ENCODE measurements at places on chromosomes 7 and 10.

- no peak for DNase-seq
Measured at GRCh38 chr10:3748484-3748883, 36.5 kb downstream of the KLF6 start.

DNA sequence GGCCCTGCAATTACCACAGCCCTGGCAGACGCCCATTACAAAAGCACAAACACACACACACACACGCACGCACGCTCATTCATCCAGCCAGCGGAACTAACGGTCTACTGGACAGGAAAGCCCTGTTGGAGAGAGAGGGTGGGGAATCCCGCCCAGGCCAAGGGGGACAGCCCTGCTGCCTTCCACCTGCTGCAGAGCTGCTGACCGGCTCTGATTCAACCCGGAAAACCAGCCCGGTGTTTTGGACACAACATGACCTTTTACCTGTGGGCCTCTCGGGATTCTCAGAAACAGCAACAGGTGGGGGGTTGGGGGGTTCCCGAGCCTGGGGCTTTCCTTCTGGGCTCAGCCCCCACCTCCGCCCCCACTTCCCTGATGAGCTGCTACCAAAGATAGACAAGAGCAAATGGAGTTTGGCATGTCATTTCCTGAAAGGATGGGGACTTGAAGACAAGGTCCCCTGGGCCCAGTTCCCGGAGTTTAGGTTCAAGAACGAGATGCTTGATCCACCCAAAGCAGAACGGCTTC lies 18.5 kb upstream of the SERPINE1 start:
- no peak for DNase-seq

DNA sequence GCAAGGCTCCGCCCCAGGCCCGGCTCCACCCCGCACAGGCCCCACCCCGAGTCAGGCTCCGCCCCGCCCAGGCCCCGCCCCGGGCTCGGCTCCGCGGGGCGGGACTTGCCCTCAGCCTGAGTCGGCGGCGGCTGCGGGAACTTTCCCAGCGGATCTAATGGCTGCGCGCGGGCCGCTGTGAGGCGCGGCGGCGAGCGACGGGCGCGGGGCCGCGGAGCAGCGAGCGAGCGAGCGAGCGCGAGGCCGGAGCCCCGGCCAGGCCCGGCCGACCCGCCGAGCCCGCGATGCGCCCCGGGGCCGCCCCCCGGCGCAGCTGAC lies at the start of gene INPP5A:
INPP5A (plus strand) TSS at position 104 of the 318 bp plus-strand sequence. CDS start 310 bp downstream, outside the sequence.
- no peak for DNase-seq

DNA sequence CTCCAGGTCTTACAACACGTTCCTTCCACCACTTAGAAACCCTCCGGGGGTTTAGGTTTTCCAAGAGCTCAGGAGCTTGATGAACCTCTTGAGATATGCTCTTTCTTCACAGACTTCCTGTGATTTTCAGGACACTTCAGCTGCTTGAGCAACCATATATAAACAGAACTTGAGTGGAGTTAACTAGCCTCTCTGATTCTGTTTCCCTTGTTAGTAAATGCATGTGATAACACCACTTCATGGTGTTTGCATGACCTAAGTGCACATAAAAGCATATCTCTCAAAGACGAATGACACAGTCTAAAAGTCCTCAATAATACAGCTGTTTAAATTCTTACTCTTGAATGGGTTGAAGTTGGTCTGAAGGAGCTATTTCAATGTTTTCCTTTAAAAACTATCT lies 9.9 kb downstream of the PRR15 start:
- no peak for DNase-seq

GRCh38 chr10:28120043-28120749 lies 121.3 kb upstream of the ODAD2 start:
- no peak for DNase-seq

GRCh38 chr7:13898957-13899670 lies 90.4 kb downstream of the ETV1 start:
- no peak for DNase-seq

DNA sequence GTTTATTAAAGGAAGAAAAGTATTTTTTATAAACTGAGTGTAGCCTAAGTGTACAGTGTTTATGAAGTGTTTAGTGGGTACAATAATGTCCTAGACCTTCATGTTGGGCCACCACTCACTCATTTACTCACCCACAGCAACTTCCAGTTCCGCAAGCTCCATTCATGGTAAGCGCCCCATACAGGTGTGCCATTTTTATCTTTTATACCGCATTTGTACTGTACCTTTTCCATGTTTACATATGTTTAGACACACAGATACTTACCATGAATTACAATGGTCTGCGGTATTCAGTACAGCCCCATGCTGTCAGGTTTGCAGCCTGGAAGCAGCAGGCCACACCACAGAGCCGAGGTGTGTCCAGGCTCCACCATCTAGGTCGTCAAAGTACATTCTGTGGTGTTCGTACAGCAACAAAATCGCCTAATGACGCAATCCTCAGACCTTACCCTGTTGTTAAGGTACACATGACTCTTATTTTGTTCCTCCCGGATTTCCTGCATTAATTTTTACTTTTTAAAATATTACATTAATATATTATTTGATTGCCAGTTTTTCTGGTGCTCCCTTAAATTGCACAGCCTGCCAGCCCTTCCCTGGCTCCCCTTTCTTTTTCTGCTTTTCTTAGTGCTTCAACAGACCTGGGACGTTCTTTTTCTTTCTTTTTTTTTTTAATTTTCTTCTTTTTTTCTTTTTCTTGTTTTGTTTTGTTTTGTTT lies 881 bp upstream of the SSBP1 start:
- no peak for DNase-seq

DNA sequence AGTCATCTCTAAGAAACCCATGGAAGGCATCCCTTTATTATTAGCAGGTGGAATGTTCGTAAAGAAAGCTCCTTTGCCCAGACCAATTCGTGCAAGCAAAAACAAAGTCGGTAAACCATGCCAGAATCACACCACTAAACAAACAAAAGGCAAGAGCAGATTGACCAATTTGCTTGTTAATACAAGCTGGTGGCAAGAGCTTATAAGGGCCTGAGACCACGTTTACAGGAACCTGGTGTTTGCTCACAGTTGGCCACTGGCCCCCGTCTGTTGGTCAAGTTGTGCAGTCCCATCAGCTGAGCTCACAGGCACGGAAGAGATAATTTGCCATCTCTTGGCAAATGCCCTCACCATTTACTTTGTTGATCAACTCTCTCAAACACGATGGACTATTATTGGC lies 342.2 kb upstream of the MKI67 start:
- DNase-seq, result no peak

- DNase-seq, result no peak
Measured at GRCh38 chr7:149245744-149246143, 6.3 kb downstream of the ZNF212 start.

GRCh38 chr7:50270531-50271018 lies 33.9 kb upstream of the IKZF1 start:
- no peak for DNase-seq

DNA sequence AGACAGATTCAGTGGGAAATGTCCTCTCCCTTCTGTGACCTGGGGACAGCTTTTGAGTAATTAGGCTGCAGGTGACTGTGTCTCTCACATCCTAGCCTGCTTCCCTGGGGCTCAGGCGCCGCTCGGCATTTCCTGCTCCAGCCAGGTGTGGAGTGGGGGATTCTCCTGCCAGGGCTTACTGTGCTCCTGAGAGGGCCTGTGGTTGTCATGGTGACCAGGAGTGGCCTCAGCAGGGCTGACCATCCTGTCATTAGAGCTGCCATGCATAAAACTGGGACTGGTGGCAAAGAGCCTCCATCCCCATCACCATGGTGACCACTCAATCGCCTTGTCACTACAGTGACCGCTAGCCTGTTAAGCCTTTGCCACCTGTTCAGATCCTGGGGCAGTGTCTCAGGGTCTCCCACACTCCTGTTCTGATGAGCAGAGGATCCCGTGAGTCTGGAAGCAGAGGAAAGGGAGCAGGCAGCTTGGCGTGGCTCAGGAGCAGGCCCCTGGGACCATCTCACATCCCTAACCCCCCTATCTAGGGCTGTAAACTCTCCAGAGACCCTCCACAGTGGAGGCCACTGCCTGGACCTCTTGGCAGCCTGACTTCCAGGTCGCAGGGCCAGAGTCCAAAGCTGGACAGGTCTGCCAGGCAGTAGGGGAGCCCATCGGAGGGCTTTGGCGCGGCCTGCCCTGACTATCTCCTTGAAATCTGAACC lies at the start of gene GCK:
GCK (minus strand) TSS at position 154 of the 707 bp plus-strand sequence. CDS start 486 bp downstream, outside the sequence.
- no peak for DNase-seq

GRCh38 chr10:129277841-129278240 lies 189.2 kb upstream of the MGMT start:
- DNase-seq, result no peak

- no peak for DNase-seq
Measured at GRCh38 chr10:29559996-29560395, 74.8 kb downstream of the SVIL start.

GRCh38 chr10:132397036-132397541 lies at the start of gene PWWP2B:
TSS of gene PWWP2B (plus strand) at chr10:132397200. CDS start at chr10:132397227, 27 bp downstream.
- peak; percentile 85 for DNase-seq

GRCh38 chr10:107790271-107790670 lies 625.8 kb upstream of the SORCS1 start:
- no peak for DNase-seq

- DNase-seq, result no peak
Measured at GRCh38 chr10:132066186-132066585, 440 bp downstream of the JAKMIP3 start.

DNA sequence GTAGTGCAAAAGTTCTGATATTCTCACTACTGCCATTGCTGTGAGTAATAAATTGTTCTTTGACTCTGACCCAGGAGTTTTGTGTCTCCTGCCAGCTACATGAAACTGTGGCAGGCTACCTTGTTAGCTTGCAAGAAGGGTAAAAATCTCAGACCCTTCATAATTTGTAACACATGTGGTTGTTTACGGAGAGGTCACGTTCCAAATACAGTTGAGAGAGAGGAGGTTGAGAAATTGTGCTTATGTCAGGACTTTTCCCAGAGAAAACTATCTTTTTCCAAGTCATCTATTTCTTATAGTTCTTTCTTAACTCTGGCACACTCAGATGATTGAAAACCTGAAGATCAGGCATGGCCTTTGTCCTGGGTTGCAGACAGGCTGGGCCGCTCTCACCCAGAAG lies 114.4 kb upstream of the SVIL start:
- no peak for DNase-seq

DNA sequence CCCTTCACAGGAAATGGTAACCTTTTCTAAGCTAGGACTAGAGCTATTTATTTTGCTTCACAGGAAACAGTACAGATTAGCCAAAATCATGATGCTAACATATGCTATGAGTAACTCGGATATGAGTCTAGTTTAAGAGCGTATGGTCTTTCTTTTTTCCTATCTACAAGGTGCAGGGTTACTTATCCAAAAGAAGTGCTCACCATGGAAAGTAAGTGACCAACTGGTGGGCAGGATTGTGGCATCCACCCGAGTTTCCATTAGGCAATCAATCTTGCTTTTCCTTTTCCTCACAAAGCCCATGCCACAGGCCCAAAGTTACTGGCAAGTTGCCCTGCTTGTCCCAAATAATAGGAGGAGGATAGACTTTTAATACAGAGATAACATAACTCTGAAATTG lies 765.1 kb upstream of the POM121L12 start:
- DNase-seq, result no peak

GRCh38 chr7:33273356-33273755 lies 144.0 kb downstream of the BBS9 start:
- no peak for DNase-seq

DNA sequence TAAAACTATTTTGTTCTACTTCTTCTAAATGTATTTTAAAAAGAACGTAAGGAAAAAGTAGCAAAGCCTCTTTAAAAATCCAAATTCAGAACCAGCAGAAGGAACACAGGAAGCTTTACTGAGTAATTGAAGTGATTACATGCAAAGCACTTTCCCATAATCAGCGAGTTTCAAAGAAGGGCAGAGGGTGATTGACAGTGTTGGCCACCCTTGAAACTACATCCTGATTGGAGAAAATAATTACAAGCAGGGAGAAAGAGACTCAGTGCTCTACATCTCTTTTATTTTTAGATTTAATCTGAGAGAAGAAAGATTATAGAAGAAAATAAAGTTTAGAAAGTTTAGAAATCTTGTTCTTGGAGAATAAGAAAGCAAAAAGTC lies 20.3 kb upstream of the HGF start:
- DNase-seq, result no peak
